Left ventricle myocardium superior (tissue), 1 donor: ENCODE measurements at places on chromosomes 2 and 18. TPM values are rescaled to one million over a fixed set of nuclear protein-coding genes. Genes with fewer than 3 reads are reported as not detected.

- no peak for DNase-seq
Measured at GRCh38 chr18:47204908-47205522, 28.9 kb upstream of the IER3IP1 start.

GRCh38 chr2:125658583-125658982, 997.4 kb upstream of the GYPC start:
- DNase-seq, result no peak

ADNP2 gene
- 7.1 TPM for total RNA-seq

GRCh38 chr2:148459377-148459778, 185.2 kb upstream of the EPC2 start:
- DNase-seq, result no peak

UGT1A1 gene
- not detected for total RNA-seq
